Activated T-cell treated with anti-CD3 and anti-CD28 coated beads for 48 hours (primary cell): ENCODE measurements at places on chromosomes 11 and 22.

DNA sequence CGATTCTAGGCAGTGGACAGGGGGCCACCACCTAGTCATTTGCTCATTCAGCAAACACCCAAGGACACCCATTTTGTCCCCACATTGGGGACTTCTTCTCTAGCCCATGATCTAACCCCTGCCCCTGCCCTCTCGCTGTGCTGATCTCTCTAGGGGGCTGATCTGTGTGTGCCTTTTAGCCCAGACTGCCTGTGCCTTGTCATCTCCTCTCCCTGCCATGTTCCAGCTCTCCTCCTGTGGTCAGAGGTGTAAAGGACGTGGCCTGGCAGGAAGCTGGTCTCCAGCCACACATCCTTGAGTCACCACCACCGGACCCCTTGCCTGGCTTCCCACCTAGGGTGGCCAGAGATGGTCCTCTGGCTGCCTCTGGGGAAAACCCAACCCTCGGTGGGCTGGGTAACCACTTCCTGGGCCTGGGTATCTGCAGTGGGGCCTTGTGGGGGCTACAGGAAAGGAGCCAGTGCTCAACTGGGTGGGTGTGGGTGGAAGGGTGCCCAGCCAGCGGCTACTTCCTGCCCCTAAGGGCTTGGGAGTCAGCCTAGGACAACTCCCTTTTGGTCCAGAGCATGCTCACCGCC, 1.3 kb downstream of the CTSW start:
- no peak for DNase-seq

DNA sequence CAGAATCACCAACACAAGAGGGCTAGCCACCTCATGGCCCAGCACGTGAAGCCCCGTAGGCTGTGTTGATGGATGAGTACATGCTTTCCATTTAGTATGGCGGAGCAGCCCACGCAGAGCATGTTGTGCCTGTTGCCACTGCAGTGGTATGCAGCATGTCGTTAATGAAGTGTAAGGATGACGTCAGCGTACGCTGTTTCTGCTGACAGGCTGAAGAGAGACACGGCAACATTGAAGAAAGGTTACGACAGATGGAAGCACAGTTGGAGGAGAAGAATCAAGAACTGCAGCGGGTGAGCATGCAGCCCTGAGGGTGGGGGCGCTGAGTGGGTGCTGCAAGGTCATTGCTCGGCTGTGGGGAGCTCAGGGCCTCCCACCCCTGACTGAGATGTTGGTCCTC, 62.8 kb downstream of the PPFIA1 start:
- DNase-seq = no peak

- no peak for DNase-seq
Measured at GRCh38 chr11:126570489-126570888, 215.0 kb downstream of the ST3GAL4 start.

GRCh38 chr11:124884869-124885479, 12.7 kb downstream of the ROBO4 start:
- DNase-seq = no peak

GRCh38 chr11:95264881-95265280, 33.9 kb upstream of the SESN3 start:
- DNase-seq = no peak

- peak; percentile 61 for DNase-seq
Measured at GRCh38 chr22:24434471-24435322, 7.3 kb downstream of the ADORA2A start.

- DNase-seq = no peak
Measured at GRCh38 chr11:118605116-118605867, 2.1 kb upstream of the PHLDB1 start.

DNA sequence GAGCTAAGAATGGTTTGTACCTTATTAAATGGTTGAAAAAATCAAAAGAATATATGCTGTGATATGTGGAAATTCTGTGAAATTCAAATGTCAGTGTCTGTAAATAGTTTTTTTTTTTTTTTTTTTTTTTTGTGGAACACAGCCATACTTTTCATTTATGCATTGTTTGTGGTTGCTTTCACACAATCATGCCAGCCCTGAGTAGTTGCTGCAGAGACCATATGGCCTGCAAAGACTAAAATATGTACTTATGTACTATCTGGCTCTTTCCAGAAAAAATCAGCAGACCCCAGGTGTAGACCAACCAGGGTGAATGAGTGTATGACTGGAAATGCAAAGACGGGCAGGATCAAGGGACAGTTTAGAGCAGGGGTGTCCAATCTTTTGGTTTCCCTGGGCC, 98.3 kb downstream of the PTPRJ start:
- DNase-seq = no peak

GRCh38 chr11:65423516-65424204, 1.1 kb downstream of the NEAT1 start:
- no peak for DNase-seq

GRCh38 chr22:38850399-38850798, 6.6 kb upstream of the NPTXR start:
- no peak for DNase-seq

- no peak for DNase-seq
Measured at GRCh38 chr22:42138122-42138770, 7.6 kb upstream of the CYP2D6 start.

- no peak for DNase-seq
Measured at GRCh38 chr11:107263844-107264563, 193.6 kb downstream of the CWF19L2 start.

DNA sequence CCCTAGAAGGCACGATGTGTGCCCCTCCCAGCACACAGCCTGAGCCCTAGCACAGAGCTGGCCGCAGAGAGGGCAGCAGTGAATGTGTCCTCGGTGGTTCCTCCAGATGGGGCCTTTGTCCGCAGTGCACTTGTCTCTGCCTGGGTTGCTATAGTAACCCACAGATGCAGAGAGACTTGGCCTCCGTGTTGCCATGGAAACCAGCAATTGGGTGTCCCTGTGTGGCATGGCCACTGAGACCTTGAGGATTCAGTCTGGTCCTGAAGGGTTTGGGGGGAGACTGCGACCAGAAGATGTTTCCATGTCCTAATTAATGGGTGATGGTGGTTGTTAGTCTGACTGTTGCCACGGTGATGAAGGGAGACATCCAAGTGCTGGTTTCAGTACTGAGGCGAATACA, 42.6 kb upstream of the TUB start:
- DNase-seq = no peak
